SK-N-SH (cell line): ENCODE measurements at places on chromosomes 11 and 22. TPM values are rescaled to one million over a fixed set of nuclear protein-coding genes. Genes with fewer than 3 reads are reported as not detected.

- peaks cover 7% of the 10 kb centered on the region; the same call in 1 of the 2 replicates for H3K4me1 ChIP-seq
- no peak for DNase-seq
- peaks cover 3% of the 10 kb centered on the region for H3K36me3 ChIP-seq
- H3K4me3 ChIP-seq = no peak overlapping the region
- no peak overlapping the region for H3K27ac ChIP-seq
- H3K27me3 ChIP-seq = no peaks in the 10 kb centered on the region
Measured at GRCh38 chr11:113243696-113244095, 70.7 kb upstream of the TTC12 start.

DNA sequence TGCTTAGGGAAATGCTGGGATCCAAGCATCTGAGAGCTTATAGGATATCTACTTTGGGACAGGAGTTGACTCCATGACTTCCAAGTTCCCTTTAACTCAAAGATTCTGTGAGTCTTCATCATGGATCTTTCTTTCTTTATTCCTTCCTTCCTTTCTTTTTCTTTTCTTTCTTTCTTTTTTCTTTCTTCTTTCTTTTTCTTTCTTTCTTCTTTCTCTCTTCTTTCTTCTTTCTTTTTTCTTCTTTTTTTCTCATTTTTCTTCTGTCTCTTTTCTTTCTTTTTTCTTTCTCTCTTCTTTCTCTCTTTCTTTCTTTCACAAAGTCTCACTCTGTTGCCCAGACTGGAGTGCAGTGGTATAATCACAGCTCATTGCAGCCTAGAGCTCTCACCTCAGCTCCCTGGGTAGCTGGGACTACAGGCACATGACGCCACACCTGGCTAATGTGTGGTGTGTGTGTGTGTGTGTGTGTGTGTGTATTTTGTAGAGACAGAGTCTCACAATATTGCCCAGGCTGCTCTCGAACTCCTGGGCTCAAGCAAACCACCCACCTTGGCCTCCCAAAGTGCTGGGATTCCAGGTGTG is 5.4 kb upstream of the MICAL3 start:
- no peak overlapping the region for H3K4me3 ChIP-seq
- H3K27ac ChIP-seq = no peak overlapping the region
- no peak for DNase-seq
- peaks cover 16% of the 10 kb centered on the region; the same call in 1 of the 2 replicates for H3K4me1 ChIP-seq
- no peaks in the 10 kb centered on the region for H3K27me3 ChIP-seq

- no peaks in the 10 kb centered on the region for H3K27me3 ChIP-seq
- H3K27ac ChIP-seq = no peak overlapping the region
- H3K36me3 ChIP-seq = peaks cover 43% of the 10 kb centered on the region
- H3K4me1 ChIP-seq = no peaks in the 10 kb centered on the region
Measured at GRCh38 chr11:47775240-47775869, 8.2 kb upstream of the FNBP4 start.

GRCh38 chr11:79415411-79415810 is 25.4 kb downstream of the TENM4 start:
- H3K27me3 ChIP-seq = no peaks in the 10 kb centered on the region
- H3K36me3 ChIP-seq = no peaks in the 10 kb centered on the region
- DNase-seq = no peak
- peaks cover 39% of the 10 kb centered on the region for H3K4me1 ChIP-seq
- H3K4me3 ChIP-seq = no peak overlapping the region
- H3K27ac ChIP-seq = peak overlapping the region; percentile 97

DNA sequence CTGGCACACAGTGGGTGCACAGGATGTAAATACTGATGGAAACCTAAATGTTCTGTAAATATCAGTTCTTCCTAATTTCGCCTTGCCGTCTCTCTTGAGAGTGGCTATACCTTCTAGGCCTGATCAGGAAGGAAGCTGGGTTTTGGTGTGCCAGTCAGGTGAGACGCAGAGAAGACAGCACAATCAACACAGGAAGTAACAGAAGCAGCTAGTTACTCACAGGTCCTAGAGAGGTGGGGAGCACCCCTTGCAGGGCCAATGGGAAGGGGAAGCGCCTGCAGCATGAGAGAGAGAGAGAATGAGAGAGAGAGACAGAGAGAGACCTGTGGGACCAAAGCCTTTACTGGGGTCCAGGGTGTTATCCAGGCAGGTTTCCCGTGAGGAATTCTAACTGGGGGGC is 80.8 kb downstream of the FBLN1 start:
- no peaks in the 10 kb centered on the region for H3K36me3 ChIP-seq
- no peak overlapping the region for H3K27ac ChIP-seq
- H3K27me3 ChIP-seq = no peaks in the 10 kb centered on the region
- DNase-seq = no peak

DNA sequence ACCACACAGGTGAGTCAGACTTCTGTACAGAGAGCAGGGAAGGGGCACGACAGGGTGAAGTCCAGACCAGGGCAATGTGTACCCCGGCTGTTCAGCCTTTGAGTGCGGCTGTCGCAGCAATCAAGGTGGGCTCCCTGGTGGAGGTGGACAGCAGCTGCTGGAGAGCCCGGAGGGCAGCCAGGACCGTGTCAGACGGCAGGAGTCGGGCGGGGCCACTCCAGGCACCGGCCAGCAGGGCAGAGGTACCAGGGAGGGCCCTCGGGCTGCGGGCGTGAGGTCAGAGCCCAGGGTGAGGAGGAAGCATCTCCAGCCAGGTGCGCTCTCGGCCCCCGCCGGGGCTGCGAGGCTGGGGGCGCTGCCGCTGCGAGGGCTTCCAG is 802 bp upstream of the PIM3 start:
- peak overlapping the region; percentile 59; the same call in 1 of the 2 replicates for H3K27ac ChIP-seq
- peaks cover 40% of the 10 kb centered on the region; the same call in 1 of the 2 replicates for H3K4me1 ChIP-seq
- no peaks in the 10 kb centered on the region for H3K27me3 ChIP-seq
- peak overlapping the region; percentile 76 for H3K4me3 ChIP-seq
- peaks cover 16% of the 10 kb centered on the region; the same call in 1 of the 2 replicates for H3K36me3 ChIP-seq

DNA sequence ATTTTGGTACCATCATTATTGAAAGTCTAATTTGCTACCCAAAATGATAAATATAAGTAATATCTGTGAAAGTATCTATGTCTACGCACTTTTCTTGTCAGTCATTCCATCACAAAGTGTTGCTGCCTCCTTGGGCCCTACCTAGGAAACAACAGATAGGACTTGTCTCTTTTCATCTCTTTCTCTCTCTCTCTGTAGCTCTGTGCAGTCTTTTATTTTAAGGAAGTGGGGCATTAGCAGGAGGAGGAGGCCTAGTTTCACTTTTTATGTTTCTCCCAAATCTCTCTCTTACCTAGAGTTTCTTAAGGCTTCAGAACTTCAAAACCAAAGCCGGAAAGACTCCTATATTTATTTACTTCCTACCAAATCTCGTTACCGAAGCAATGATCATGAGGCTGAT is 354.8 kb upstream of the LUZP2 start:
- no peak overlapping the region for H3K4me3 ChIP-seq
- no peaks in the 10 kb centered on the region; the same call in 1 of the 2 replicates for H3K4me1 ChIP-seq
- H3K36me3 ChIP-seq = no peaks in the 10 kb centered on the region
- H3K27ac ChIP-seq = no peak overlapping the region

GRCh38 chr11:70066136-70066520 is 12.0 kb upstream of the ANO1 start:
- H3K4me1 ChIP-seq = no peaks in the 10 kb centered on the region
- no peaks in the 10 kb centered on the region for H3K36me3 ChIP-seq
- no peak for DNase-seq
- H3K27me3 ChIP-seq = no peaks in the 10 kb centered on the region; the same call in 1 of the 2 replicates

- H3K27me3 ChIP-seq = no peaks in the 10 kb centered on the region
- peak overlapping the region; percentile 86 for H3K4me3 ChIP-seq
- peak; percentile 58 for DNase-seq
- H3K27ac ChIP-seq = peak overlapping the region; percentile 89
- H3K36me3 ChIP-seq = peaks cover 34% of the 10 kb centered on the region
Measured at GRCh38 chr11:65116370-65117205, 913 bp downstream of the ZNHIT2 start.

DNA sequence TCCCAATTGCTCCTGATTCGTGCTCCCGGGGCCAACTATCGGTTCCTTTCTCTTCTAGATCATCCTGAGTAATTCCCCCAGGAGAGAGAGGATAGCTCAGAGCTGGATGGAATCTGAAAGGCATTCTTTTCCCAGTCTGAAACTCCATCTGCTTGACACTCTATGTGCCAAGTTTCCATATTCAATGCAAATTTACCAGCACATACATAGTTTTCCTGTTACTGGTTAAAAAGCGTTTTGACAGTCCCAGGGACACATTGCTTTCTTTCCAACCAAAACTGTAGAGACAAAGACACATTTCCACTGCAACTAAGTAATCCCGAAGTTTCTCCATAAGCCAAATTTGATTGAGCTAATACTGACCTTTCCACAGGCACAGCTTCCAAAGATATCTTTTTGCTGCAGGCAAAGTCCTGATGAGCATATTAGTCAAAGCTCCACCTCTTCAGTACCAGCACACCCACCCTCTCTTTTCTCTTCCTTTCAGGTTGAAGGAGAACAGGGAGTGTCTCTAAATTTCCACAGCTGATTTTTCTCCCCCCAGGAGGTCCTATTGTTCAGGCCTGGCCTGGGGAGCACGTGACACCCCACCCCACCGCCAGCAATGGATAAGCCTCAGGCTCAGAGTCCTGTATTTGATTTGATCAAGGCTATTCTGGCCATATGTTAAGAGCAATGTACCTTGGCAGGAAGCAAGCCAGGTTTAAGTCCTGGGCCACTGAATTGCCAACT is 9.7 kb upstream of the ANKK1 start:
- H3K36me3 ChIP-seq = no peaks in the 10 kb centered on the region
- no peak overlapping the region for H3K27ac ChIP-seq
- no peak overlapping the region for H3K4me3 ChIP-seq
- DNase-seq = peak; percentile 29

DNA sequence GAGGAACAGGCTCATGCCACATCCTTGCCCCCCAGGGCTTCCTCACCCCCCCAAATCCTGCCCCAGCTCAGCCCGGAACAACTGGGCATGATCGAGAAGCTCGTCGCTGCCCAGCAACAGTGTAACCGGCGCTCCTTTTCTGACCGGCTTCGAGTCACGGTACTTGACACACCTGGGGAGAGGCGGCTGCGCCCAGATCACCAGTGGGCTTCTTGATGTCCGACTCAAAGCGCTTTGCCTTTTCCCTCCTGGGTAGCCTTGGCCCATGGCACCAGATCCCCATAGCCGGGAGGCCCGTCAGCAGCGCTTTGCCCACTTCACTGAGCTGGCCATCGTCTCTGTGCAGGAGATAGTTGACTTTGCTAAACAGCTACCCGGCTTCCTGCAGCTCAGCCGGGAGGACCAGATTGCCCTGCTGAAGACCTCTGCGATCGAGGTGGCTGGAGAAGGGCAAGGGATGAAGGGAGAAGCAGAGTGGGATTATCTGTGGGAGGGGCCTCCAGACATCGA is 3.5 kb downstream of the NR1H3 start:
- peaks cover 13% of the 10 kb centered on the region; the same call in 1 of the 2 replicates for H3K4me1 ChIP-seq
- H3K27ac ChIP-seq = no peak overlapping the region
- H3K27me3 ChIP-seq = no peaks in the 10 kb centered on the region
- H3K4me3 ChIP-seq = no peak overlapping the region
- no peak for DNase-seq
- no peaks in the 10 kb centered on the region for H3K36me3 ChIP-seq

- no peak overlapping the region for H3K4me3 ChIP-seq
- H3K36me3 ChIP-seq = no peaks in the 10 kb centered on the region
- H3K27me3 ChIP-seq = no peaks in the 10 kb centered on the region
Measured at GRCh38 chr11:6194065-6194581, 4.9 kb upstream of the OR52W1 start.

DNA sequence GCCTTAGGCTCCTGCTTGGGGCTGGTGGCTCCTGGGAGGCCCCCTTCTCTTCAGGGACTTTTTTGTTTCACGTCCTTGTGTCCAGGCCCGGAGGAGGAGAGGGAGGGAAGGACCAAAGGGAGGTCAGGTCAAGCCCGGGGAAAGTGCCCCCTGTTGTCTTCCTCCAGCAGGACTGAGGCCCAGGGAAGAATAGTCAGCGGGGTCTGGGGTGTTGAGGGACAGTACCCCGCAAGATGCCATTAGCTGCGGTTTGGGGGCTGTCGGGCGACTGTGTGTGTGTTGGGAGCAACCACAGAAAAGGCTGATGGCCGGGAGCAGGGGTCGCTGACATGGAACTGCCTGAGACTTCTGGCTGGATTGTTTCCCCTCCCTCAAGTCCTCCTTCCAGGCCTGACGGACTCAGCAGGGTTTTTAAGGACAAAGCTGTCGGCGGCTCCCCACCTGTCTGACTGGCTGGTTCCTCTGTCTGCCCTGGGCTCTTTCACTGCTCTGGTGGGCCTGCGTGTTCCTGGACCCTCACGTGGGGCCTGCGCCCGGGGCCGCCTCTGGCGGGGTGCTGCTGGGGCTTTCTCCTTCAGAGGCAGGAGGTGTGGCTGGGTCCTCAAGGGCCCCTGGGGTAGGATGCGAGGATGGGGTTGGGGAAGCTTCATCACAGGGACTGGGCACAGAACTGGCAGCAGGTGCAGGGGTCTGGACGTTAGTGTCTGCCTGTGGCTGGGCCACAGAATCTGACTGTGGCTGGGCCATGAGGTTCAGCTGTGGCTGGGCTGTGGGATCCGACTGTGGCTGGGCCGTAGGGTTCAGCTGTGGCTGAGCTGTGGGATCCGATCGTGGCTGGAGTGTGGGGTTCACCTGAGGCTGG is 1.5 kb downstream of the GPR152 start:
- peaks cover 4% of the 10 kb centered on the region; the same call in 1 of the 2 replicates for H3K4me1 ChIP-seq
- H3K36me3 ChIP-seq = no peaks in the 10 kb centered on the region
- no peak for DNase-seq

DNA sequence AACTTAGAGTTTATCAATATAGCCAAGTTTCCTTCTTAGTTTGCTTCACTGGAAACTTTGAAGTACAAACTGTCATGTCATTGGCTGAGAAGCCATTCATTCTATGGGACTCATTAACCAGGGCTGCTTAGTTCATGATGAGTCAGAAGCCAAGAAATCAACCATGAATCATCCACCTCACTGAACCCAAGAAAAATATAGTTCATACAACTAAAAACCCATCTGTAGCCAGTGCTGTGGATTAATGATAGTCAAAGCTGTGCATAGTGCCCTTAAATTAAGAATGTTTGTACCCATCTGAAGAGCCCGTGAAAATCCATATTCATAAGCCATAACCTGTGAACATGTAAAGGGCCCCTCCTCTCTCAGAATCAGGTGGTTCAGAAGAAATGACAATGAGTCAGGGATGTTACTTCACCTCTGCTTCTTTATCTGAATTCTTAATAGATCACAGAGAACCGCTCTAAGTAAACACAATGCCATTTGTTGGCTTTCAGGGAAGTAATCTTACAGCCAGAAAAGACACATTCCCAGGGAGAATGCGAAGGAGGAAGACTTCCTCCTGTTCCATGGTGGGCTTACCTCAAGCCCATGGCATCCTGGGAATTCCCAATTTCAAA is 25.4 kb downstream of the MMP20 start:
- H3K36me3 ChIP-seq = no peaks in the 10 kb centered on the region
- no peak overlapping the region; the same call in 1 of the 2 replicates for H3K4me3 ChIP-seq
- no peaks in the 10 kb centered on the region for H3K27me3 ChIP-seq
- H3K4me1 ChIP-seq = peaks cover 16% of the 10 kb centered on the region

DNA sequence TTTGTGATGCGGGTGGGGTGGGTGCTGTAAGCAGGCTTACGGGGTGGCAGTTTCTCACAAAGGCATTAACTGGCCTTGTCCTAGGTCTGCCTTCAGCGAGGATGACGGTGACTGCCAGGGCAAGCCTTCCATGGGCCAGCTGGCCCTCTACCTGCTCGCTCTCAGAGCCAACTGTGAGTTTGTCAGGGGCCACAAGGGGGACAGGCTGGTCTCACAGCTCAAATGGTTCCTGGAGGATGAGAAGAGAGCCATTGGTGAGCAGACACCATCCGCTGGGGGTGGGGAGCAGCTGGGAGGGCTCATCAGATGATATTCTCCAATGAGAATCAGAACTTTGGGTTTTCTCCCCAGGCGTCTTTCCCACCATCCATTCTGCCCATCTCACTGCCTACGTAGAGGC is 5.8 kb downstream of the TCN2 start:
- no peaks in the 10 kb centered on the region for H3K27me3 ChIP-seq
- H3K36me3 ChIP-seq = no peaks in the 10 kb centered on the region
- peaks cover 2% of the 10 kb centered on the region; the same call in 1 of the 2 replicates for H3K4me1 ChIP-seq
- H3K27ac ChIP-seq = no peak overlapping the region

Gene ASCL2
- polyA plus RNA-seq = not detected in 2 replicates

Gene CD3G
- not detected in 2 replicates for polyA plus RNA-seq

Gene PNPLA2
- polyA plus RNA-seq = 47.7 and 60.3 TPM in 2 replicates
